Epithelial cell of prostate (primary cell): ENCODE measurements at places on chromosomes 3 and 15.

- DNase-seq: no peak
Observed at GRCh38 chr15:98408231-98408630, 240.1 kb upstream of the IGF1R start.

DNA sequence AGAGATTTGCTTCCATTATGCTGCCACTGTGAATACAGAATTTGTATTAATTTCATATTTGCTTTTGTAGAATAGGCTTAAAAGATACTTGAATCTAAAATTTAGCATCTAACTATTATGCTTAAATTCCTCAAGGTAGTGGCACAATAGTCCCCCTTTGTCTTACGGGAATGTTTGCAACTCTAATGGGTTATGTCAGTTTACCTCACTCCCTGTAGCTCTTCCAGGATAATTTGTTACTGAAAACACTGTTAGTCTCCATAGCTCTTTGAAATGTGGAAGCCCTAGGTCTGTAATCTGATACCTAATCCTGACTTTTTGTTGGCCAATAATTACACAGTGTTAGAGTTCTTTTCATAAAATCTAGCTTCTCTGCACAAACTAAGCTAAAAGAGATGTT is 433.4 kb downstream of the PYDC2 start:
- DNase-seq: no peak

DNA sequence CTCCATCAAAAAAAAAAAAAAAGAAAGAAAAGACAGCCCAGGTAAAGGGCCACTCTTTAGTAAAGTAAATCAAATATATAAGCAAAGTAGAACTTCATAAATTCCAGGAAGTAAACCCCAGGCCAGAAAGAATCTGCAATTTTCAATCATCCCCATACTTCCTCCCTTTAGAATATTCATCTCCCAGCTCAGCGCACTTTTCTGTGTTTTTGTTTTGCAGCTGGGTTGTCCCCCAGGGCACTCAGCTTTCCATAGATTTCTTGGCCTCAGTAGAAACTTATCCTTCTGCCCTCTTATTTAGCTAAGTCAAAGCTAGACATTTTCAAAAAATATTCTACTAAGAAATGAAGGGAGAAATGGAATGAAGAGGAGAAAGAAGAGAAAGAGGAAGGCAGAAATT is 24.0 kb upstream of the SPRED1 start:
- no peak for DNase-seq

- DNase-seq: no peak
Observed at GRCh38 chr3:130537673-130538304, 20.8 kb downstream of the COL6A6 start.

GRCh38 chr3:10557781-10558373 is 52.5 kb upstream of the ATP2B2 start:
- no peak for DNase-seq
